ENCODE measurements at places on chromosomes 6 and 20. TPM values are rescaled to one million over a fixed set of nuclear protein-coding genes. Genes with fewer than 3 reads are reported as not detected.
A peak's percentile ranks its signal among the peaks of the same experiment; 100 is the strongest.

GRCh38 chr6:49915035-49915434 is 48.7 kb upstream of the CRISP1 start:
- DNase-seq = peak; percentile 21

DNA sequence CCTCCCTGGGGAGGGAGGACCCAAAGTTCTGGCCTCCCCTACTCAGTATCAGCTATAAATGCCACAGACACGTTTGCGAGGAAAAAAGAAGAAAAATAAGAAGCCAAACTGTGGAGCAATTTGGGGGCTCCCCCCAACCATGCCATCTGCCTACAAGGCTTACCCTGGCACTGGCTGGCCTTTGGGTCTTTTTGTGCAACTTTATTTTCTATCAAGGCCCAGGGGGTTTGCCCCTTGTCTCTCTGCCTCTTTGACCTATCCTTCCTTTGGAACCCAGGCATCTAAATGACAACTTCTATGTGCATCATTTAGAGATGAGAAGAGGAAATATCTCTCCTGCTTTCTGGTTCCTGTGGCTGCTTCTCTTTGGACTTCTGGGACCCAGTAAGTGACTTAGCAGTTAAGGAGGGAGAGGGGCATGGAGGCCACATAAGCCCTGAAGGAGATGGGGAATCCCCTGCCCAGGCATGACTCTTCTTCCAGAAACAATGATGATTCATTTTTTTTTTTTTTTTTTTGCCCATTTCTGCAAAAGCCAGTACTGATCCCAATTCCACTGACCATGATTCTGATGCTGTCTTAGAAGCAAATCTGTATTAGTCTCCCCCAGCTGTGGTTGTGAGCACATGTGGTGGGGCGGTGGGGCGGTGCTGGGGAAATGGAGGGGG is at the start of gene MUC22:
Gene MUC22 (plus strand): TSS at position 82 of the 668 bp plus-strand sequence. CDS start 233 bp downstream, at position 315.
- DNase-seq = no peak

DNA sequence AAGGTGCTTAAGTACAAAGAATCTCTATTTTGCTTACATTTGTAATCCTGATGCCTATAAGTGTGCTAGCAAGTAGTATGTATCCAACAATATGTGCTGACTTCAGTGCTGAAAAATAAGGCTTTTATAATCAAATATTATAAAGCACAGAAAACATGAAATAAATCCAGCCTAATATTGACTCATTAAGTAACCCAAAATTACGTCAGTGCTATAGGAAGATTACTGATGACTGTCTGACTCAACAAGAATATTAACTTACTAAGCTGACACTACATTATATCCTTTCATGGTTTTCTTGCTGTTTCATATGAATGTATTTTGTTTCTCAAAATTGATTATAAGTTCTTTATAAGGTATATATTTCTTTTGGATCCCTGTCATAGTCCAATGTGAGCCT is 76.1 kb downstream of the ME1 start:
- DNase-seq = no peak

The SRSF12 gene
- total RNA-seq = 0.75 TPM

GRCh38 chr20:17012546-17013226 is 214.2 kb upstream of the PCSK2 start:
- no peak for DNase-seq

Data from adrenal gland (tissue), 19 donors.